Pulmonary artery endothelial cell (primary cell): ENCODE measurements at places on chromosomes 7 and 10. TPM values are rescaled to one million over a fixed set of nuclear protein-coding genes. Genes with fewer than 3 reads are reported as not detected.

AGR2 gene
- total RNA-seq: not detected in 2 replicates

GRCh38 chr10:27947540-27947939, 51.3 kb downstream of the ODAD2 start:
- DNase-seq: no peak

CPEB3 gene
- total RNA-seq: 0.92 and 1.5 TPM in 2 replicates

ACBD7 gene
- total RNA-seq: 2.6 and 3.1 TPM in 2 replicates

- DNase-seq: no peak
These were observed 718.8 kb downstream of the MAGI2 start for GRCh38 chr7:78734626-78735025.

FRMPD2 gene
- not detected in 2 replicates for total RNA-seq

DNA sequence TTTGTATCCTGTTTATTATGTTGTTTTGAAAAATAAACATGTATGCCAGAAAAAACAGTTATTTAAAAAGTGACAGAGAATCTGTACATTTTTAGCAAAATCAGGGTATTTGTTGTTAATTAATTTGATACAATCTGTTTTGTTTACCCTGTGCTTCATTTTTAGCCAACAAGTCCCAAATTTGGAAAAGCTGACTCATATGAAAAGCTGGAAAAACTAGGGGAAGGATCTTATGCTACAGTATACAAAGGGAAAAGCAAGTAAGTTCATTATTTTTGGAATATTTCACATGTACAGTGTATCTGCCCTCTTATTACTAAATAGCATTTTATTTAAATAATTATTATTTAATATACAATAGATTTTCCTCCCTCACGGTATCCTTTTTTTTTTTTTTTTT, 151.4 kb downstream of the CDK14 start:
- DNase-seq: no peak

NXPH1 gene
- not detected in 2 replicates for total RNA-seq

PITX3 gene
- 0.07 TPM in 1 of 2 replicates, not detected in the other for total RNA-seq

GJC3 gene
- total RNA-seq: not detected in 2 replicates

- no peak for DNase-seq
These were observed 21.2 kb downstream of the INPP5A start for GRCh38 chr10:132558516-132559413.

- DNase-seq: no peak
These were observed 2.7 kb upstream of the SYPL1 start for GRCh38 chr7:106114716-106115383.

DNA sequence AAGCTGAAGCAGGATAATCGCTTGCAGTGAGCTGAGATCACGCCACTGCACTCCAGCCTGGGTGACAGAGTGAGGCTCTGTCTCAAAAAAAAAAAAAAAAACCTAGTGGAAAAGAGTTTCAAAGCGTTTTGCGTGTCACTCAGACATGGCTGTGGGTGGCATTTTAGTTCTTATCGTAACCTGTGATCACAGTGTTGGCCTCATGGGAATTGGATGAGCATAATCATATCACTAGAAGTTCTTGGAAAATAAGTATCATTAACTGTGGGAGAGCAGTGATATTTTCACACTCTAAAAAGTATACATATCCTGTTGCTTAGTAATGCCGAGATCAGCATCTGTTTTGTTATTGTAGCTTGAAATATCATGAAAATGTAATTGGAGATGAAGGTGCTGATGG, 92.6 kb downstream of the CREM start:
- DNase-seq: no peak

- no peak for DNase-seq
These were observed 326.4 kb downstream of the SFMBT2 start for GRCh38 chr10:7084280-7085005.
